ENCODE measurements at places on chromosomes 2 and 18.
A peak's percentile ranks its signal among the peaks of the same experiment; 100 is the strongest.

DNA sequence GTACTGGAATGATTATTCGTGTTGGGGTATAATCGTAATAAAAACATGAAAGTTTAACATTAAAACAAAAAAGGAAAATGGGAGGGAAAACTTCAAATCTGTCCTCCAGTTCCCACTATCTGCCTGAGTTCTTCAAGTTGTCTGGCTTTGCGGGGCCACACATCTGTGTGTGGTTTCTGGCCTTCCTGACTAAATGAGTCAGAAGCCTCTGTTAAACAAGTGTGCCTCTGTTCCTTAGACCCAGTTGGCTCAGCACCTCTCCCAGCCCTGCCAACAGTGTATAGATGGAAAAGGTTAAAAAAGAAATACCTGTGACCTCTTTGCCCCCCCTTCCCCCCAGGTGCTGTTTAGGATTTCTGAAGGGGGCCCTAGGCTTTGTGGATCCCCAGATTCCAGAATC, 30.2 kb downstream of the XDH start:
- no peak for DNase-seq

DNA sequence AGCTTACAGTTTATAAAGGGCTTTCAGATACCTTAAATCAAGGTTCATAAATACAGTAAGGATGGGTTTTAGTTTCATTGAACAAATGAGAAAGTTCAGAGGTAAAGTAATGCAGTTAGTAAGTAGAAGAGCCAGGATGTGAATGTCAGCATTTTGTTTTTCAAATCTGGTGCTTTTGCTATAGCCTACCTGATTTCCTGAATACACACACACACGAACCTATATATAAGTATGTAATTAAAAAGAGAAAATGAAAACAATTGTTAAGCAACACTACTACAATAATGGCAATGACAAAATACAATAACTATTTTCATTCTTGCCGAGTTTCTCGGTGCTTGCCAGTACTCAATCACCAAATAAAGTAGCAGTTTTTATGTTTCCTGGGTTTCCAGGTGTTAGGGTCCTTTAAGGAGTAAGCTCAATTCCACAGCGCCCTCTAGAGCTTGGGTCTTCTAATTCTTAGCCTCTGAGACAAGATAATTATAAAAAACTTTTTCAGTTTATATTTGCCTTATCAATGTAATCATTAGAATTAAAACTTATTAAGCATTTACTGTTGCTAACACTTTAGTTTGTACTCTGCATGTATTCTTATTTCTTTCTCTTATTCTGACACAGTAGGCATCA, 512.9 kb upstream of the ACVR2A start:
- DNase-seq = no peak

GRCh38 chr2:207284556-207285472, 119.1 kb upstream of the KLF7 start:
- no peak for DNase-seq

DNA sequence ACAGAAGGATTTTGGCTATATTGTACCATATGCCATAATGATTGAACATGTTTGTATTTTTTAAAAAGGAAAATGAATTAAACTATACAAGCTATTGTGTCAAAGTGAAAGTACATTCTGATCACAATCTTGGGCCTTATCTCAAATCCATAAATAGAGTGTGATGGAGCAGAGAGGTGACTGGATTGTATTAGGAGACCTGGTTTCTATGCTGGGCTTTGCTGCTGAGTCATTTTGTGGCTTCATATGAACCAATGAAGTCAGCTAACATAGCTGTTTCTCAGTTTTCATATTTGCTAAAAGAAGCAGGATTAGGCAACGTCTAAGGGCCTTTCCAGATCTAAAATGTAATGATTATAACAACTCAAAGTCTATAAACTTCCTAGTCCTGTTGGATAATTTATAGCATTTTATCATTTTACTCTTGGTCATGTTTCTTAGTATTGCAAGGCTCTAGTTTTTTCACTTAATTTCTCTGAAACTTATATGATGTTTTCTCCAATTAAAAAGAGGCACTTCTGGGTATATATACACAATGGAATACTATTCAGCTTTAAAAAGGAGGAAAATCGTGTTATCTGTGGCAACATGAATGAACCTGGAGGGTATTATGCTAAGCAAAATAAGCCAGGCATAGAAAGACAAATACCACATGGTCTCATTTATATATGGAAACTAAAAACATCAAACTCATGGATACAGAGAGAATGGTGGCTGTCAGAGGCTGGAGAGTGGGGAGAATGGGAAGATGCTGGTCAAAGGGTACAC, 112.3 kb downstream of the MEP1B start:
- DNase-seq = no peak

GRCh38 chr18:2002151-2002550, 569.2 kb downstream of the METTL4 start:
- DNase-seq = no peak

GRCh38 chr2:88159481-88159880, 10.7 kb upstream of the THNSL2 start:
- no peak for DNase-seq

GRCh38 chr2:263774-264492, at the start of gene SH3YL1:
SH3YL1 (minus strand) TSS chr2:264032; CDS start chr2:263984, 48 bp downstream.
- DNase-seq = peak; percentile 38

DNA sequence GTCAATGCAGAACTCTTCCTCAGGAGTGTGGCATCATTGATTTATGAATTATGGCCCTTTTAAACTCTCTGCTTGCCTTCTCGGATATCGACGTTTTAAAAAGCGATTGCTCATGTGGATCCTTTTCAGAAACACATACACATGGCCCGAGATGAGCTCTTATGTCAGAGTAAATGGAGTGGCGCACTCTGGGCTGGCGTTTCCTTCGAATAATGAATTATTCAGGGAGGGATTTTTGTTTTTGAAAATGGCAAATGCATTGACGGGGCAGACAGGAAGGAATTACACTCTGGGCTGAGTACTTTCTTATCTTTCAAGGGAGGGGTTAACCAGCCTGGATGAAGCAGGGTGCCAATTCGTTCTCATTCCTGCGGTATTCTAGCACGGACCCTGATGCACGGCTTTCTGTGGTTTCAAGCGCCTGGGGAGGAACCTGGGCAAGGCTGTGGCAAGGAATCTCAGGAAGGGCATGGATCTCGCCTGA, 142.7 kb downstream of the PRKCE start:
- no peak for DNase-seq

DNA sequence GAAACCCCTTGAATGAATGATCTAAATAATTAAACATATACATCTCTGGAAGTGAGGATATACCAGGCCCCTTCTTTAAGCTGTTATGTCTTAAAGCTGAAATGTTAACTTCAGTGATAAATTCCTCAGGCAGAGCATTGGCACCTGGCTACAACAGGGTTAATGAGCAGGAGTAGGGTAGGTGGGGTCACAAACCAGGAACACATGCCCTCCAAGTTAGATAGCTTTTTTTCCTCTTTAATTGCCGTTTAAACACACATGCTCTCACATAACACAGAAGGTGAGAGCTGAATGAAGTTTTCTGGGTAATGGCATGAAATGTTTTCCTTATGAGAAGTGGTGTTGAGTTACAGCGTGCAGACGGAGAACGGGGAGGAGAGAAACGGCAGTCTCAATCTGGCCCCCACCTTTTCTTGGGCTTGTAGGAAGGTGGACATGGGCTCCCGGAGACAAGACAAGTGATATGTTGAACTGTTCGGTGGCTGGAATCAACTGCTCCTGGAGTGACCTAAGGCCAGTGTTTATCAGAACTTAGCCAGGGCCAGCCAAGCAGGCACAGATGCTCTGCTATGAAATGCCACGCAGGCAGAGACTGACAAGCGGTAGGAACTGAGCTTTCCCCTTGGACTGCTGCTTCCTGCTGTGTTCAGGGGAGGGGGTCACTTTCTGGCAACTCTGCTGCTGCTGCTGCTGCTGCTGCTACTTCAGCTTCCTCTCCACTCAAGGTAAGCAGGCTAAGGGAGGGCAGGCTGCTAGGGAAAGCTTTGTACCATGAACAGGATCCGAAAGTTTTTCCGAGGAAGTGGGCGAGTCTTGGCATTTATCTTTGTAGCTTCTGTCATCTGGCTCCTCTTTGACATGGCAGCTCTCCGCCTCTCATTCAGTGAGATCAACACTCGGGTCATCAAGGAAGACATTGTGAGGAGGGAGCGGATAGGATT, at the start of gene GALNT5:
TSS of gene GALNT5 (plus strand) at position 394 of the 941 bp plus-strand sequence. CDS start at position 772, 378 bp downstream.
- DNase-seq = no peak

- no peak for DNase-seq
Observed at GRCh38 chr18:8742387-8743361, 37.3 kb downstream of the MTCL1 start.

- DNase-seq = no peak
Observed at GRCh38 chr2:37507051-37507410, 162.6 kb downstream of the QPCT start.

- DNase-seq = peak; percentile 96
Observed at GRCh38 chr2:121755237-121756111, at the start of gene TSN. TSN (plus strand) TSS chr2:121755651; CDS start chr2:121755780, 129 bp downstream.

DNA sequence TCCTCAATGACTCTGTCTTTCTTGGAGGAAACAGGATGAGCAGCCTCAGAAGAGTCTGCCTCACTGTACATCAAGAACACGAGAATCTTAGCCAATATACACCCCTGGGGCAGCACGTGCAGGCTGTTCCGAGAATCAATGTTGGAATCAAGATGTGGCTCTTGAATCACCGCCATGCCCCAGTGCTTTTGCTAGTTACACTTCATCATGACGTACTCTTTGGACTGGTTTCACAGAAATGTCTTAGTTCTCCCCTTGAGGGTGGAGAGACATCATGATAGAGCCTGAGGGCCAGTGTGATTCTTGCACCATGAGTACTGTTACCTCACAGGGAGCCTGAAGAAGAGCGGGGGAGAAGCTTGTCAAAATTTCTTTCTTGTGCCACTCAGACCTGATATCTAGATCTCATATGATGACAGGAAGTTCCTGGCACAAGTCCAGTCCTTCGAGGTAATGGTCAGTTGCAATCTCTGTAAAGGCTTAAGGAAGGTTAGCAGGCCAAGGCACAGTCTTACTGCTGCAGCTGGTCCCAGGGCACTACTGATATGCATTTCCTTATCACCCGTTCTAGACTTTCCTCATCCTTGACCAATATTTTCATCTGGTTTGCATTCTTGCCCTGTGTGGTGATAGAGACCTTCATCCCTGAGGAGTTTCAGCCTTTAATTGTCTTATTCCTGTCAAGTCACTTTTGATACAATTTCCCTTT, 28.2 kb upstream of the STAT4 start:
- no peak for DNase-seq

DNA sequence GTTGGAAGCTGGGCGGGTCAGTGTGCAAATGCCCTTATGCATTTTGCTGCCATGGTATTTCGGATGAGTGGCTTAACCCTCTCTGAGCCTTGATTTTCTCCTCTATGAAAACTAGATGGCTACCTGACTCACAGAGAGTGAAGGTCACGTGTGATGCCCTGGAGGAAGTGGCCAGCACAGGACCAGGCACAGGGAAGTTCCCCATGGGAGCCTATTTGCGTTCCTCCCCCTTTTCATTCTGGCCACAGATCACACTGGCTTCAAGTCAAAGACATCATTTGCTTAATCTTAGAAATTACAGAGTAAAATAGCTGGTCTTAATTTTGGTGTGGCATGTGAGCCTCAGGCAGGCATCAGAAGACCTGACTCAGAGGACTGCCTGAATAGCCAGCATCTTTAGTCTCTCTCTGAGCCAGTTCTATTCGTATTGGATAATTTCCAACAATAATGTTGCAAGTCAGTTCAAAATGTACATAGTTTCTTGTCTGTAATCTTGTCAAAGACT, 57.6 kb upstream of the CD302 start:
- no peak for DNase-seq

- no peak for DNase-seq
Observed at GRCh38 chr2:66432801-66433694, 1.9 kb upstream of the MEIS1 start.

GRCh38 chr2:120209427-120210269, 13.6 kb downstream of the TMEM185B start:
- no peak for DNase-seq

DNA sequence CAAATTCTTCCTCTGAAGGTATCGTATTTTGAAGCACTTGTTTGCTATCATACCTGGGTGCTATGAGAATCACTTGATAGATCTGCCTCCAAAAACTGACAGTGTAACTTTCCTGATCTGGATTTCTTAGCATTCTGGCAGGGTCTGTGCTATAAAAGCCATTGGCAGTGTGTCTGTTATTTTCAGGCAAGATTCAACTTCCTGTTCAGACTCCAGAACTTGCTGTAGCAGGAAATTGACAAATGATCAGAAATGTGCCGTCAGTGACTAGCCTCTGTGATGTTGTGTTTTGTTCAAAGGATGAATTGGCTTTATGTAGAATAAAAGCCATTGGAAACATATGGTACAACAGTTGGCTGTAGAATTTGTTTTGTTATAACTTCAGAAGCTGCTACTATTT, 273.3 kb downstream of the PTPRM start:
- DNase-seq = no peak

DNA sequence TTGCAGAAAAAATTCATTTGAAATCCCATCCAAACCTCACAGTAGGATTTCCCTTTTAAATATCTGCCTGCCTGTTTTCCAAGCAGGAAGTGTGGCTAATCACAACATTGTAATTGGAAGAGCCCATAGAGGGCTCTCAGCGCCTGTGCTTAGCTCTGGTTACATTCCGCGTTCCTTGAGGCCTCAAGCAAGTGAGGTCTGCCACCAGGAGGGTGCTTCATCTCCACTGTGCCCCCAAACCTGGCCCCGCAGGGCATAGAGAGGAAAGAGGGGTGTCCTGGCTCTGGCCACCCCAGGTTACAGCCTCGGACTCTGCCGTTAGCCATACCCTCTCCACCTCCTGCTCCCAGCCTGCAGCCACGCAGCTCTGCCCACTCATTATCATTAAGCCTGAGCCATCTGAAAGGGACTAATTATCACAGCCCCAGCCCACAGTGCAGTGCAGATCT, 214.8 kb downstream of the SP3 start:
- DNase-seq = no peak

- DNase-seq = no peak
Observed at GRCh38 chr2:150617351-150617978, 130.0 kb upstream of the RND3 start.

DNA sequence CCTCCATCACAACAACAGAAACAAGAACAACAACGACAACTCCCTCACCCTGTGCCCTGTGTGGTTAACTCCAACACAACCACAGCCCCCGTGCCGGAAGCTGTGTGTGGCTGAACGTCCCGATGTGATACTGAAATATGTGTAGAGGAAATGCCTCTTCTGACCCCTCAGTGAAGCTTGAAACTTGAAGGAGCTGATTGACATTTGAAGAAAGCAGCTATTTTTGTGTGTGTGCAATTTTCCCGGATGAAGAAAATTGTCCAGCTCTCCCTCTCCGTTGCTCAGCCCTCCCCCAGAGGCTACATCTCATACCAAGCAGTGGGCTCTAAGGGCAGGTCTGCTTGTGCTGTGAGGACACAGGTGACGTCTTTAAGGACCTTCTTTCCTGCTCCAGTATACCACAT, 173.8 kb downstream of the ICOS start:
- DNase-seq = peak; percentile 26

Data from activated CD8-positive, alpha-beta memory T cell treated with anti-CD3 and anti-CD28 coated beads for 1 hour (primary cell).